ENCODE measurements at places on chromosomes 13 and 19.

- no peak for DNase-seq
Measured at GRCh38 chr13:59566561-59566960, 597.2 kb downstream of the DIAPH3 start.

GRCh38 chr19:49255674-49256073 lies 69.3 kb downstream of the SLC6A16 start:
- no peak for DNase-seq

DNA sequence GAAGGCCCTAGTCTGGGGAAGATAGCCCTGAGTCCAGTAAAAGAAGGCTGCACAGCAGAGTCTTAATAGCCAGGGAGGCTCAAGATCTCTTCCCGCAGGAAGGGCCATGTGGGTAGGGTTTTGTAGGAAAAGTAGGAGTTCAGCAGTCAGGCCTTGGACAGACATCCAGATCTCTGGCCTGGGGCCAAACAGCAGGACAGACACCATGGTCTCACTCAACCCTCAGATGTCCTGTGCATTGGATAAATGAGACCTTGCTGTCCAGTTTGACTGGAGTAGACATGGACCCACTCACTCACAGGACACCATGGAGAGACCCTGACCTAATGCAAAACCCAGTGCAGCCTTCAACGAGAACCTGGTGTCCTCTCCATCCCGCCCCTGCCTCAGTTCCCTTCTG lies 3.9 kb downstream of the OCEL1 start:
- DNase-seq, result no peak

DNA sequence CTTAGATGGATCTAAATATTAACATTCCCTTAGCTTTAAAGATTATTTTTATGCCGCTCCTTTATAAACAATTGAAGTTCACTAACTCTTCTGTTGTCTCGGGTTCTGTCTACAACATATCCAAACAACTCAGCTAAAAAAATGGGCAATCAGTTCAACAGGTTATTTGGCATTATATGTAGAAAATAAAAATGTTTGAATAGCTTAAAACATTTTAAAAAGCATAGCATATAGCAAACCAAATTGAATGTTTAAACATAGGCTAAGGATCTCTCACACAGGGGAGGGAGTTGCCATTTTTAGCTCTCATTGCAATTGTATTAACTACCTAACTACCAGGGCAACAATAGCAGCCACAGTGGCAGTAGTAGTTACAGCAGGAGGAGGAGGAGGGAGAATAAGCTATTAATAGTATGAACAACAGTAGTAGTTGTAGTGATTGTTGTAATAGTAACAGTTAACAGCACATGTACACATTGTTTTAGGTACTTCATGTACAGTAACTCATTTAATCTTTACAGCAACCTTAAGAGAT lies 404.2 kb downstream of the KCNRG start:
- DNase-seq, result no peak

DNA sequence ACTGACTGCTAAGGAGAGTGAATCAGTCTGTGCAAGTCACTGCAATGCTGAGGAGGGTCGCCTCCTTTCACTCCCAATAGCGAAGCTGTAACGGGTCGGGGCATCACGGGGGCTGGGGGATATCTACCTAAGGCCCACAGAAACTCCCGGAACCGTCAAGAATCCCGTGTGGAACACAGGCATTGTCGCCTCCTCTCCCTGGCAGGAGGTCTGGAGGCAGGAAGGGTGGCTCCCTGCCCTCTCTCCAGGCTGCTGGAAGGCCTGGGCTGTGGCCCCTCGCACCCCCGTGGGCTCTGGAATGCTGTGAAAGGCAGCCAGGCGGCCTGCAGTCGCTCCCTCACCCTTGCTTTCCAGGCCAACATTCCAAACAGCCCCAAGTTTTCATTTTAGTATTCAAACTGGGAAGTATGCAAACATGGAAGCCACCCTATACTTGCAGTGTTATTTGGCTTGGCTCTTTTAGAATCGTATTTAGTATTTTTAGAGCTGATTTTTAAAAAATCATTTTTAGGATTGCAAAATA lies 109.4 kb downstream of the CRYL1 start:
- no peak for DNase-seq

GRCh38 chr13:71858647-71859046 lies 8.4 kb downstream of the DACH1 start:
- DNase-seq, result no peak

DNA sequence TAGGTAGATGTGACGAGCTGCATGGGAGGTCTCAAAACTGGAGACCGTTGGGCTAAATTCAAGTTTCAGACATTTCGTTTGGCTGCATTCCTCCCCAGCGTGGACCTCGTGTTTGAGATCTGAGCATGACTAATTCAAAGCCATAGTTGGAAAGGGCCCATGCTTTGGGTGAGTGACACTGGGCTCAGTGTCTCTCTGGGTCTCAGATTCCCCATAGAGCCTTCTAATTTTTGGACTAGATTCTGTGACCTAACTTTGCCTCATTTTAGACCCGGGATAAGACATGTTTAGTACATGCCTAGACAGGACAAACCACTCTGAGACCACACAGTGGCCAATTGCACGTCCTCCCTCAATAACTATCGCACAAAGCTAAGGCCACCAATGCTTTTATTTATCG lies 16.6 kb downstream of the CKM start:
- no peak for DNase-seq

DNA sequence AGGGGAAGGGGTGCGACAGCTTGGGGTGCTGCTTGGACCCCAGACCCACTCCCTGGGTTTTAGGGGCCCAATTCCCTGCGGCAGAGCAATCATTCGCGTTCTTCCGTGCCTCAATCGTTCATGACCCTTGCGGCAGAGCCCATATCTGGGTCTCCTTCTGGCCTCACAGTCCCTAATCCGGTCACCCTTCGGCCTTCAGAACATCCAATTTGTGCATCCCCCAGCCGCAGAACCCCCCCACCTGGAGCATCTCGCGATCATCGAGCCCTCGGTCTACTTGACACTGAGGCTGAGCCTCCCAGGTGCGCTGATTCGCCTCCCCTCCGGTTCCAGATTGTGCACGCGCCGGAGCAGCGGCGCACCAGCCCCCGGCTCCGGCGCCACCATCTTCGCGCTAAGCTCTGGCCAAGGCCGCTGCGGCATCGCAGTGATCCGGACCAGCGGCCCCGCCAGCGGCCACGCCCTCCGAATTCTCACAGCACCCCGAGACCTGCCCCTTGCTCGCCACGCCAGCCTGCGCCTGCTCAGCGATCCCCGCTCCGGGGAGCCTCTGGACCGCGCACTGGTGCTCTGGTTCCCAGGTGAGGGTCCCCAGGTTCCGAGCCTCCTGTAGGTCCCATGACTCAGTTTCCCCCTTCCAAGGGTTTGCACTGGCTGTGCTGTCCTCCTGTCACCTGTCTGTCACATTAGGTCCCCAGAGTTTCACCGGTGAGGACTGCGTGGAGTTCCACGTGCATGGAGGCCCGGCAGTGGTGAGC lies 501 bp downstream of the GTPBP3 start:
- DNase-seq, result no peak

DNA sequence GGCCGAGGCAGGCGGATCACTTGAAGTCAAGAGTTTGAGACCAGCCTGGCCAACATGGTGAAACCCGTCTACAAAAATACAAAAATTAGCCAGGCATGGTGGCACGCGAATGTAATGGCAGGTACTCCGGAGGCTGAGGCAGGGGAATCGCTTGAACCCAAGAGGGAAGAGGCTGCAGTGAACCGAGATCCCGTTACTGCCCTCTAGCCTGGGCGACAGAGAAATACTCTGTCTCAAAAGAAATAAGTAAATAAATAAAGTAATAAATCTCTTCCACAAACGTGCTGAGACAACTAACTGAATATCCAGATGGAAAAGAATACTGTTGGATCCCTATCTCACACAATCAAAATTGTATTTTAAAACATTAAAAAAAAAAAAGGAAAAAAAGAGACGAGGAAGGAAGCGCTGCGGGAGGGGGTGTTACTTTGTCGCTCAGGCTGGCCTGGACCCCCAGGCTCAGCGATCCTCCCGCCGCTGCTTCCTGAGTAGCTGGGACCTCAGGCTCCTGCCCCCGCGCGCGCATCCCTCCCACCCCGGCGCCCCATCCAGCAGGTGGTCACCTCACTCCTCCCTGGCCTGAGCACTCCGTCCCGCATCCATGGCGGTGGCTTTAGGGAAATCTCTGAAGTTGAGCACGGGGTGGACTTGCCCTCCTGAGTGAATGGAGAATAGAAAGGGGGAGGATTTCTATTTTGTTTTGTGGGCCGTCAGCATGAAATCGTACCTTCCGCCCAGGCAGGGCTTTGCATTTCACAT lies 628 bp upstream of the ZNF813 start:
- no peak for DNase-seq

GRCh38 chr19:5054551-5055456 lies 85.9 kb downstream of the KDM4B start:
- DNase-seq, result no peak

DNA sequence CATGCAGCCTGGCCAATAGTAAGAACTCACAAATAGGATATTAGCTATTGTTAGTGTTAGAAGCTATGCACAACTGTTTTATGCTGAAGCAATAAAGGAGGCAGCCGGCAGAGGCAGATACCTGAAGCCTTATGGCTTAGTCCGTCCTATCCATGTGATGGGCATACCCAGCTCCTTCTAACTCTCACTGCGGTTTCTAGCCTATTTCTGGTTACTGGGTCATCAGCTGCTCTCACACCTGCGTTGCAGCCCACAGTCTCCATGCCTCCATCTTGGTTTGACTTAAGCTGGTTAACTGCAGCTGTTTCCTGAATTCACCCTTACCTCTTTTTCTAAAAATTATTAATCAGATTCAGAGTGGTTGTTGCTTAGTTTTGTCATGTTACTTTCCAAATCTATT lies 40.5 kb upstream of the CNMD start:
- DNase-seq, result no peak

- DNase-seq, result no peak
Measured at GRCh38 chr13:93814658-93815057, 588.1 kb downstream of the GPC6 start.

DNA sequence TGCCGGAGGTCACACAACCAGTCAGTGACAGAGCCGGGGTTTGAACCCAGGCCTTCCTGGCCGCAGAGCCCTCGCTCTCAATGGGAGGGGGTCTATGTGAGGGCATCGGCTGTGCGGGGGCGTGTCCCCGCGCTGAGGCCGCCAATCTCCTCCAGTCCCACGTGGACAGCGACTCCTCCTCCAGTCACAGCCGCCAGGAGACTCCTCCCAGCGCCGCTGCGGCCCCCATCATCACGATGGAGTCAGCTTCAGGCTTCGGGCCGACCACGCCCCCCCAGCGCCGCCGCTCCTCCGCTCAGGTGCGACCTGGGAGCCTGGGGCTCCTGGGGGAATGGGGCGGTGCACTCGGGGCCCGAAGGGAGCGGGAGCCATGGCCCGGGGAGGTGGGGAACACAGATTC lies 6.0 kb downstream of the SPRED3 start:
- DNase-seq, result peak; percentile 75

DNA sequence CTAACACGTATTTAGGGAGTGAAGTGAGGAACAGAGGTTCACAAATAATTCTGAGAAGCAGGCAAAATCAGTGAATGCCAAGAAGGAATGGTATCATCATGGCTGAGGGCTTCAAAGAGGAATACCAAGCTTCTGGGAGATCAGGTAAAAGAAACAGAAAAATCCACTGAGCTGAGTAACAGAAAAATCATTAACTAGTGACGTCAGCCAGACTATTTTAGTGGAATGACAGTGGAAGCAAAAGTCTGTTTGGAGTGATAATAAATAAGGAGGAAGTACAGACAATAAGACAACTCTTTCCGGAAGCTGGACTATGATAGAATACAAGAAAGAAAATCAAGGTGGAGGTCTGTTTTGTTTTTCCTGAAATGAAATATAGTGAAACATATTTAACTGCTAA lies 83.5 kb downstream of the SACS start:
- DNase-seq, result no peak

- DNase-seq, result no peak
Measured at GRCh38 chr13:27170221-27170515, 1.4 kb downstream of the USP12 start.

- no peak for DNase-seq
Measured at GRCh38 chr13:71618159-71618558, 248.8 kb downstream of the DACH1 start.

DNA sequence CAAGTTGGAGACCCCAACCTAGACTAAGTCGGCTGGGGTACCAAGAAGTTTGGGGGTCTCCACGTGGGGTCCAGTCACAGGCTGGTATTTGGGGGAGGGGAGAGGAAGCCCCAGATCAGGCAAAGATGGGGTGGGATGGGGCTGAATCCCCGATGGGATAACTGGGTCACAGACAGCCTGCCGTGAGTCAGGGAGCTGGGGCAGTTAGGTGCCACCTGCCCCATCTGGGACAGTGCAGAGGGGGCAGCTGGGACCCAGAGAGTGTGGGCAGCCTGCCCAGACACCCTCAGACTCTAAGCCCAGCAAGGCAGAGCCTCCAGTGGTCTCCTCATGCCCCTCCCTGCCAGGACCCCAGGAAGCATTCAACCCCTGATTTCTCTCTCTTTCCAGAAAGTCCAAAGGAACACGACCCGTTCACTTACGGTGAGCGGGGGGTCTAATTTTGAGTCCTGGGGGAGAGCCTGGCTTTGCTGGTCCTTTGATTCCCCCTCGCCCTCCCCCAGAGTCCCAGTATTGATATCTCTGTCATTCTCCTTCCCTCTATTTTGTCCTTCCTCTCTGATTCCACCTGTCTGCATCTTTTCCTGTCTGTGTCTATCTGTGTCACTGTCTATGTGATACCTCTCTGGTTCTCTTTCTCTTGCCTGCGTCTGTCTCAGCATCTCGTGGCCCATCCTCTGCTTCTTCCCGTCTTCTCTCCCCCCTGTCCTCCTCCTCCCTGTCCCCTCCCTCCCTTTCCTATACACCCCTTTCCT lies 1.8 kb downstream of the FXYD1 start:
- DNase-seq, result no peak

GRCh38 chr13:76825430-76825829 lies 60.8 kb downstream of the KCTD12 start:
- no peak for DNase-seq

DNA sequence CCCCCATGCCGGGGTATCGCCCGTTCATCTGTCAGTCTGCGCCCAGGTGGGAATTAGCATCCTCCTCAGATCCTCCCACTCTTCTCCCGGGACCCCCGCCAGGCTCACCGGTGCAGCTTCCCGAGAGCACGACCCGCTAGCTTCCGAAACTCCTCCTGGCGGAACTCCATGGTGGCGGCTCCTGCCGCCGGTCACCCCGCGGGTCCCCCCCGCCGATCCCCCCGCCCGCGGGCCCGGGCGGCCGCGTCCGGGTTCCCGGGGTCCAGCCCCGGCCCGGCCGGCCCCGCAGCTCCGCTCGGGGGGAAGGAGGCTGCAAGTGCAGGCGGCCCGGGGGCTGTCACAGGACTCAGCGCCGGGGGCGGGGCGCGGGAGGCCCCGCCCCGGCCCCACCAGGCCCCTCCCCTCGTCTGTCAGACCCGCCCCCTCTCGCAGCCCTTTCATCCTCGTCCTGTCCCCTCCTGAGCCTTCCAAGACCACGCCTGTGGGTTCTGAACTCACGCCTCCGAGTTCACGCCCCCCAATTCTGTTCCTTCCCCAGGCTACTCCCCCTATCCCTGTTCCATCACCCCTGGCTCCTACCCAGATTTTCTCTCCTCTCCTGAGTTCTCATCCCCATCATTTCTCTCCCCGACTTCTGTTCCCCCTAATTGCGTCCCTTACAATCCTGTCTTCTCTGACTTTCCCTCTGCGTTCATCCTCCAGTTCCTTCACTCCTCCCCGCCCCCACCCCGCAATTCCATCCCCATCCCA lies at the start of gene SLC17A7:
Gene SLC17A7, minus strand, starts transcription at position 318 of the 750 bp plus-strand sequence. Its CDS starts 148 bp downstream, at position 170.
- peak; percentile 25 for DNase-seq

- no peak for DNase-seq
Measured at GRCh38 chr13:32205431-32206096, 109.6 kb downstream of the ZAR1L start.
